ENCODE measurements at places on chromosomes 11 and 22.

DNA sequence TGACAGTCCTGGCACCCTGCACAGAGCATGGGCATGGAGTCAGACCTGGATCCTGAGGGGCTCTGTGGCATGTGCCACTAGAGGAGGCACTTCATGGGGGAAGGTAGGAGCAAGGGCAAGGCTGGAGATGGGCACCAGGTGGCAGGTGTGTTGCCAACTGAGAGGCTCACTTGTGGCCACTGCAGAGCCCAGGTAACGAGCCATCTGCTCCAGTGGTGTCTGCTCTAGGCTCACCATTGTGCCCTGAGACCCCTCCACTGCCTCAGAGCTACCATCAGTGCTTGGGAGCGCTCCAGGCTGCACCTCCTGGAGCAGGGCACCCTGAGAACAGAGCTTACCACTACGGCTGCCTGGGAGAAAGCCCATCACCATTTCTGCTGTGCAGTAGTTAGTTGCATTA lies 1.3 kb upstream of the ZDHHC8 start:
- no peak for DNase-seq

GRCh38 chr11:93846411-93846810 lies 4.0 kb downstream of the VSTM5 start:
- no peak for DNase-seq

DNA sequence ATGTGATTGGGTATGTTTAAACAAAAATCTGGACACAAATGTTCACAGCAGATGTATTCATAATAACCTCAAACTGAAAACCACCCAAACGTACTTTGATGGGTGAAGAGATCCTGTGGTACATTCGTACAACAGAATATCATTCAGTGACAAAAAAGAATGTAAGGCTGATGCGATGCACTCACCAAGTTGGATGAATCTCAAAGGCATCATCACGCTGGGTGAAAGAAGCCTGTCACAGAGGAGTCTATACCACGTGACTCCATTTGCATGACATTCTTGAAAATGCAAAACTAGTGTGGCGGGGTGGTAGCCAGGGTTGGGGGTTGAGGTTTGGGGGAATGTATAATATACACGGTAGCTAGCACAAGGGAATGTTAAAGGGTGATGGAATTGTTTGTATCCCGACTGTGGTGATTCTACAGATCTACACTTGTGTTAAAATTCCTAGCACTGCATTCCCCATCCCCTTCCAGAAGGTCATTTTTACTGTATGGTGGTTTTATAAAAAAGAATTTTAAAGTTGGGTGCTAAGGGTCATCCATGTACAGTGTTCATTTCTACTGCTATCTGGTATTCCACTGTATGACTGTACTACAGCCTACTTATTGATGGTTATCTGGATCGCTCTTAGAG lies 35.0 kb upstream of the SLC25A1 start:
- no peak for DNase-seq

DNA sequence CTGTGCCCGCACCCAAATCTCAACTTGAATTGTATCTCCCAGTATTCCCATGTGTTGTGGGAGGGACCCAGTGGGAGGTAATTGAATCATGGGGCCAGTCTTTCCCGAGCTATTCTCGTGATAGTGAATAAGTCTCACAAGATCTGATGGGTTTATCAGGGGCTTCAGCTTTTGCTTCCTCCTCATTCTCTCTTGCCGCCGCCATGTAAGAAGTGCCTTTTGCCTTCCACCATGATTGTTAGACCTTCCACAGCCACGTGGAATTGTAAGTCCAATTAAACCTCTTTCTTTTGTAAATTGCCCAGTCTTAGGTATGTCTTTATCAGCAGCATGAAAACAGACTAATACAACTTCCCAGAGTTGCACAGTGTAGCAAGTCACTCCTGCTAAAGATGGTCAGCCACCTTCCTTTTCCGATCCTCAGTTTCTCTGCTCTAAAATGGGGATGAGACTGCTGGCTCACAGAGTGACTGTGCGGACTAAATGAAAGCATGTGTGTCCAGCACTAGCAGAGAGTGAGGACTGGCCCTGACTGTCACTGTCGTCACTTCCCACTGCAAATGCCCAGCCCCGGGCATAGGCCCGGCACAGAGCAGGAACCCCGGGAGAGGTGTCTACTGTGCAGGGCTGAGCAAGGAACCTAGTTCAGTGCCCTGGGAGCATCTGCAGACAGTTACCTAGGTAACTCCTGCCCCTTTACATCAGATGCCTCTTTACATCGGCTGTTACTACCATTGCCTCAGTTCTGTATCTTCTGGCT lies 9.5 kb downstream of the TSKU start:
- DNase-seq = no peak

DNA sequence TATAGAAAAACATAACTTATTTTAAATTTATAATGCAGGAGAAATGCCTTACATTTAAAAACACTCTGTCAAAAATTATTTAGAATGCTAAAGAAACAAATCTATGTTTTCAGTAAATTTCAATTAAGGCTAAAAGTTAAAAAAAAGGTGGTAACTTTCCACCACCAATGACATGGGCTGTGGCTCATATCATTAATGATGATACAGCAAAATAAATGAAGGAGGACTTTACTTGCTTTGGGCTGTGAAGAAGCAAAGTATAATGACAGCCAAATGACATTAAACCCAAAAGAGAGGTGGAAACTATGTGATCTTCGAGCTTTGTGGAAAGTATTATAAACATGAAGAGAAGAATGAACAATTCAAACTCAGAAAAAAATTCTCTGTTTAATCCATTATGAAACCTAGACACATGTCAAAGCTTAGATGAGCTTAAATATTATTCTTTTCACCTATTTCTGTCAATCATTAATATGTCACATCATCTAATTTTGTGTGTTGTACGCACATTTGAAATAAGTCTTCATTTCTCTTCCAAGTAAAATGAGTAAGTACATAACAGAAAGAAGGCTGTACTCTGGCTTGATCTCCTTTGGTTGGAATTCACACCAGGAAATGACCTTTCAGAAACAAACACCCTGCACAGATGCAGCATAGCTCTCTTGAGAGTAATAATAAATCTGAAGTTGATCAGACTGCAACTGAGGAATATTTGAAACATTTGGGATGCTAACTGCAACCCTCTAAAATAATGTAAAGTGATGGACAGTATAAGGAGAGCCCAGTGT lies 265.8 kb downstream of the TTC28 start:
- DNase-seq = no peak

DNA sequence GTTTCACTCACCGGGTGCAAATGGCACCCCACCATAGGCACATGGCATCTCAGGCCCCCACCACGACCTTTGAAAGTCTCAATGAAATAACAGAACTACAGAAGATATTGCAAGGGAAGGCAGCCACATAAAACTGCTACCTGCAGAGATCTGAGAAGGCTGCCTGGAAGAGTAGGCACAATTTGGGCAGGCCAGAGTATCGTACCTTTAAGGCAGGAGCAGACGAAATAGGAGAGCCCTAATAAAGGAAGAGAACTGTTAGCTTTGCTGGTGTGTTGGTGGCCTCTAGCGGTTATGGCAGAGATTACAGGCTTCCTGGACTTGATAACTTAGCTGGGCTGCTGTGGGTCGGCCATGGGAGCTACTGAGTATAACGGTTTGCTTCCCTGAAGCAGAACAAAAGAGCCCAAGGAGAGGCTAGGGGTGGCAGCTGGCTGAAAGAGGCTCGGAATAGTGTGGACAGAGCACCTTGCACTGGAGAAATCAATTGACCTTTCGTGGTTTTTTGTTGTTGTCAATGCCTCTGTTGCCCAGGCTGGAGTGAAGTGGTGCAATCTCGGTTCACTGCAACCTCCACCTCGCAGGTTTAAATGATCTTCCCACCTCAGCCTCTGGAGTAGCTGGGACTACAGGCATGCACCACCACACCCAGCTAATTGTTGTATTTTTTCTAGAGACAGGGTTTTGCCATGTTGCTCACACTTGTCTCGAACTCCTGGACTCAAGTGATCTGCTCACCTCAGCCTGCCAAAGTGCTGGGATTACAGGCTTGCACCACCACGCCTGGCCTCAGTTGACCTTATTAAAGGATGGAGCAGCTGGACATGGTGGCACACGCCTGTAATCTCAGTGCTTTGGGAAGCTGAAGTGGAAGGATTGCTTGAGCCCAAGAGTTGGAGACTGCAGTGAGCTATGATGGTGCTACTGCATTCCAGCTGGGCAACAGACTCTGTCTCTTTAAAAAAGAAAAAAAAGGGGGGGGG lies 4.8 kb downstream of the SDF2L1 start:
- peak; percentile 79 for DNase-seq

- no peak for DNase-seq
Measured at GRCh38 chr22:28896611-28897010, 13.2 kb downstream of the ZNRF3 start.

DNA sequence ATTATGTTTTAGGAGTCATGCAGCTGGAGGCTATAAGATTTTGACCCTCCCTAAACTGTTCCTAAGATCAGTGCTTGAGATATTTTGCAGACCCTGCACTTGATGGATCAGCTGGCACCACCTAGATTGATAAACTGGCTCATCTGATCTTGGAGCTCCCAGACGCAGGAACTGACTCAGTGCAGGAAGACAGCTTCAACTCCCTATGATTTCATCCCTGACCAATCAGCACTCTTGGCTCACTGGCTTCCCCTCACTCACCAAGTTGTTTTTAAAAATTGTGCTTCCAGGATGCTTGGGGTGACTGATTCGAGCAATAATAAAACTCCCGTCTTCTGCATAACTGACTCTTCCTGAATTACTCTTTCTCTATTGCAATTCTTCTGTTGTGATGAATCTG lies 637.5 kb upstream of the FAT3 start:
- no peak for DNase-seq

DNA sequence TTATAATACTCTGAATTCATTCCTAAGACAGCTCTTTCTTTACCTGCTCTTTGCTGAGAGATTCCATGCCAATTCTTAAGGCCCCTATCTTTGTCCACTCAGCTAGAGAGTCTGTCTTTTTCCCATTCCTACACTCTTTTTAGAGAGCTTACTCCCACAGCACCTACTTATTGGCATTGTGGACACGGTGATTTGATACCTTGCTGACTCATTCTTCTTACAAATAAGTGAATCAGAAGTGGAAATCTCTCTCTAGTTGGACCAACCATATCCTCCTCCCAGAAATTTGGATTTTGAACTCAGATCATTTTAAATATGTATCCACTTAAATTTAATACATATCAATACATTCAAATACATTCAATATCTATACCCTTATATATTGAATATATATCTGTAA lies 32.5 kb upstream of the OR6M1 start:
- no peak for DNase-seq

GRCh38 chr11:72179049-72179803 lies 12.7 kb upstream of the FOLR1 start:
- DNase-seq = no peak

- DNase-seq = no peak
Measured at GRCh38 chr11:3840870-3841425, at the start of gene RHOG. Gene RHOG, minus strand, starts transcription at chr11:3840959. Its CDS starts 12,821 bp downstream, at chr11:3828138.

GRCh38 chr11:67456068-67456705 lies 1.0 kb downstream of the CABP4 start:
- DNase-seq = no peak

- DNase-seq = no peak
Measured at GRCh38 chr22:24331468-24332440, 61.1 kb downstream of the SPECC1L start.

GRCh38 chr22:17597217-17597616 lies 31.3 kb downstream of the ATP6V1E1 start:
- no peak for DNase-seq

DNA sequence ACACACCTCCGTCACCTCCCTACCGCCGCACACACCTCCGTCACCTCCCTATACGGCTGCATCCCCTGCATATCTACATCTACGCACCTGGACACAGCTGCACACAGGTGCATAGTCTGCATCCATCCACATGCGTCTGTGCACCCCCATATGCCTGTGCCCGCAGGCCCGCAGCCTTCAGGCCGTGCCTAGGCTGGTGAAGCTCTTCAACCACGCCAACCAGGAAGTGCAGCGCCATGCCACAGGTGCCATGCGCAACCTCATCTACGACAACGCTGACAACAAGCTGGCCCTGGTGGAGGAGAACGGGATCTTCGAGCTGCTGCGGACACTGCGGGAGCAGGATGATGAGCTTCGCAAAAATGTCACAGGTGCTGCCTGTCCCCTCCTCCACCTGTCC lies 4.8 kb downstream of the PKP3 start:
- no peak for DNase-seq

DNA sequence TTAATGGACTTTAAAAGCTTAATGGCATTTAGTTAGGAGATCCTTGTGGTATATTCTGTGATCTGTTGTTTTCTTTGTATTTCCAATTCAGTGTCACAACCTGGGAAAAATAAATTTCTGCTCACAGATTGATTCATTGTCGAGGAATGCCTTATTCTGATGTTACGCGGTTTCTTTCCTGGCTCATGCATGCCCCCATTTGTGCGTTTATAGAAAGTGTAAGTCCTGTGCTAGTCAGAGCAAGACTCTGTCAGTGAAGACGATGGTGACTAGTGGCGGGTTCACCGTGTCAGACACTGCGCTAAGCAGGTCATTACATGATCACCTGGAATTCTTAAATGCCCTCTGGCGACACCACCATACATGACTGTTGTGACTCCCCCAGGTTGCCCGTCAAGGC lies 169.4 kb downstream of the TBC1D22A start:
- no peak for DNase-seq

DNA sequence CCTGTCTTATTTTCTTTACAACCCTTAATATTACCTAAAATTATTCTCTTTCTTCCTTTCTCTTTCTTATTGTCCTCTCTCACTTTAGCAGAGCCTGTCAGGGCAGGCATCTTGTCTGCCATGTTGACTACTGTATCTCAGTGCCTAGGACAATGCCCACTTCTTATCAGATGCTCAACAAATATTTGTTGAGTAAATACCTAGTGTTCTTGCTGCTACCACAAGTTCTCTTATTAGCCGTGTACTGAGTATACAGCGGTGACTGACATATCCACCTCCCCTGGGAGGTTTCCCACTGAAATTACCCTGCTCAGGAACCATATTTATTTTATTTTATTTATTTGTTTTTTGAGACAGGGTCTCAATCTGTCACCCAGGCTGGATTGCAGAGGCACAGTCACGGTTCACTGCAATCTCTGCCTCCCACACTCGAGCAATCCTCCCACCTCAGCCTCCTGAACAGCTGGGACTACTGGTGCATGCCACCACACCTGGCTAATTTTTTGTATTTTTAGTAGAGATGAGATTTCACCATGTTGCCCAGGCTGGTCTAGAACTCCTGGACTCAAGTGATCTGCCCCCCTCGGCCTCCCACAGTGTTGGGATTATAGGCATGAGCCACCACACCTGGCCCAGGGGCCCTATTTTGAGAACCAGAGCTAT lies 6.7 kb downstream of the HPX start:
- no peak for DNase-seq

DNA sequence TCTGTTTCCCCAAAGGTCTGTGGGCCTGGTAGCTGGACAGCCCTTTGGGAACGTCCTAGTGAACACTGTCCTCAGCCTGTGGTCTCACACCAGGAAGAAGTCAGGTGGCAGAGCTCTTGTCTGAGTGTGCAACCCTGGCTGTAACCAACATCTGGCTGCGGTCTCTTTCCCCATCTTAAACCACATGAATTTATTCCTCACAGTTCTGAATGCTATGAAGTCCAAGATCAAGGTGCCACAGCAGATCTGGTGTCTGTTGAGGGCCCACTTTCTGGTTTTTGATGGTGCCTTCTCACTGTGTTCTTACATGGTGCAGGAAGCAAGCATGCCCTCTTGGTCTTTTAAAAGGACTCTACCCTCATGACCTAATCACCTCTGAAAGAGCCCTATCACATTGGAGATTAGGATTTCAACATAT lies 2.7 kb downstream of the UPB1 start:
- DNase-seq = no peak
